Fibroblast of skin of left quadriceps (primary cell): ENCODE measurements at places on chromosomes 2 and 18.

DNA sequence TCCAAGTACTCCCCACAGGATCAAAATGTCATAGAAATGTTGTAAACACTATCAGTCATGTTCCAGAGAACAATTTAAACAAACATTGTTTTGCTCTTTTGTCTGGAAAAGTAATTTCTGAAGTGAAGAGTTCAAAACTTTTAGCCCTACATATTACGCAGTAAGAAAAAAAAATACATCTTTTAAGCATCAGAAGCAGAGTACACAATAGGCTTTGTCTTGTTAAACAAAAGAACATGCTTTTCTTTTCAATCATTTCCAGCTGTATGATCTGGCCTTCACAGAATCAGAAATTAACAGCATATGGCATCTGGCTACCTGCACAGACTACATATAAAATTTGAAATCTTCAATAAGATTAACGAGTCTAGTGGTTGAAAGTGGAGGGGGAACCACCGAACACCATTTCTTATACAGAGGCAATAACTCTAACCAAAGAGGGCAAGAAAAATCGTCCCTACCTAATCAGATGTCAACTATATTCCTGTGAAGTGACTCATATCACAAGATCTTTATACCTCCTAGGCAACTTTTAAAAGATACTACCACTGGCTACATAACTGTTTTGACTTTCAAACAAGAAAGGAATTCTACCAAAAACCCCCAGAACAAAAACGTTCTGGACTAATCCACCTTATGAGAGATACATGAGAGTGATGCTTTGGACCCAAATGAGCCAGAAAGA, 149.3 kb downstream of the EXOC6B start:
- DNase-seq = no peak

- DNase-seq = peak; percentile 68
Observed at GRCh38 chr2:43637030-43637803, at the start of gene PLEKHH2. Gene PLEKHH2, plus strand, starts transcription at chr2:43637260. Its CDS starts 7,414 bp downstream, at chr2:43644674.

DNA sequence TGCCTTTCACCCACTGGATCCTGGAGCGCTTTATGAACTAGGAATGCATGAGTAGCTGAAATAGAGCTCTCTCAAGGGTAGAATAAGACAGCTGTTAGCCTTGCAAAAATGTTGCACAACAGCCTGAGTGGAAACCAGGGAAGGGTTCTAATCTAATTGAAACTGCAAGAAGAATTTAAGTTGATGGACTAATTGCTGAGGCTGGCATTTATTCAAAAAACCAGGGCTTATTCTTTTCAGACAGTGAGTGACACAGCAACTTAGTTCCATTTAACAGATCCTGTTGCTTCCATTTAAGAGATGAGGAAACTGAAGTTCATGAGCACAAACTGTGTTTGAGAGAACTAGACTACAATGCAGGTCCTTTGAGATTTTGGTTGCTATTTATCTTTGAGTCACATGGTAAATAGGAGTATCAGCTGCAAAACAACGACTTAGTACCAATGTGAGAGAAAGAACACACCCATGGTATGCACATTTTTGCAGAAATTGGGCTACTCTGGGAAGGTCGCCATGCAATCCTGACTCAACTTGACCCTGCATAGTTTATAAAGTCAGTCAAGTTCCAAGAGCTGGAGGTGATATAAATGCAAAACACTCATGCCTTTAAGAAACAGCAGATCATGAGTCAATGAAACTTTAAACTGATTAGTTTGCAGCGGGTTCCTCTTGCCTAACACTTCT, 76.4 kb upstream of the PARD3B start:
- peak; percentile 63 for DNase-seq

DNA sequence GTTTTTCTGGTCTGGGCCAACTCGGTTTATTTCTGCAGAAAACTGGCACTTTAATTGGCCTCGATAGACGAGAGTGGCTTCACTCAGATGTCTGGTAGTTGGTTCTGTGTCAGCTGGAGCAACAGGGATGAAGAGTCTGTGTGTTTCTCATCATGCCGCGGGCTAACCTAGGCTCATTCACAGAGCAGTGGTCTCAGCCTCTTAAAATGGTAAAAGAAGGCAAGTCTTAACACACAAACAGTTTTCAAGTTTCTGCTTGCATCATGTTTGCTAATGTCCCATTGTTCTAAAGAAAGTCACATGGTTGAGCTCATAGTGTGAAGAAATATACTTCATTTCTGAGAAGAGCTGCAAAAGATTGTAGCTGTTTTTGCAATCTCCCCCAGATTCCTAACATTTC, 37.5 kb upstream of the ANXA4 start:
- no peak for DNase-seq

DNA sequence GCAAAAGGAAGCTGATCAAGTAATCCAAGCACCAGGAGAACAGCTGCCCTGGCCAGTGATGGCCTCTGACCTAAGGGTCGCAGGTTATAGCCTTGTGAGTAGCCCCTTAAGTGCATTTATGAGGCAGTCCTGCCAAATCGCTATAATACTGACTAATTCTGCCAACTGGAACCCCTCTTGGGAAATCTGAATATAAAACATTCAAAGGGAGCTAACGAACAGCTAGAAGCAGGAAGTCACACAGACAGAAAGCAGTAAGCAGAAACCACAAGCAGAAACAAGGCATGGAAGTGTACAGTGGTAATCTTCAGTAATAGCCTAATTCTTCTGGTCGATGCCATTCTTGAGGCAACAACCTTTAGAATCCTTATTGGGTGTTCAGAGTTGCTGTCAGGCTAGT, 521.3 kb downstream of the METTL4 start:
- DNase-seq = no peak

GRCh38 chr18:7541835-7542234, 25.3 kb upstream of the PTPRM start:
- DNase-seq = no peak

DNA sequence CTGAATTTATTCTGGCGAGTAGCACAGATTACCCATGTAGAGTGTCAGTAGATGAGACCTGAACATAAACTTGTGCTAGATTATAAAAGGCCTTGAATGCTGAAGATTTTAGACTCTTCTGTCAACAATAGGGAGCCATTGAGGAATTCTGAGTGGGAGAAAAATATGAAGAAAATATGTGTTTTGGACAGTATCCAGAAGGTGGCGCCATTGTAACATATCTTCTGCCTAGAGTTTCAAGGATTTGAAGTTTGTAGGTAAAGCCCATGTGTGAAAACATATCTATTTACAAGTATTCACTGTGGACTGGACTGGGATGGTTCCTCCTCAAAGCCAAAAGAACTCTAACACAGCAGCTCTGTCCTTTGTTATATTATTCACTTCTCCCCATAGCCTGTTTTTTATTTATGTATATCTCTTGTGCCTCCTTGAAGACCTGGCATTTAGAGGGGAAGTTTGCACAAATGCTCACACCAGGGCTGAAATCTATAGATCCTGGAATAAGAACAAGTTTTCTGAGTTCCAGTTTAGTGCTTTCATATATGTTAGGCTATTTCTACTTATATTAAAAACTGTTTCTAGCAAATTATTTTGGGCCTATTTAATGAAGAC, 124.9 kb downstream of the RDH14 start:
- peak; percentile 62 for DNase-seq

DNA sequence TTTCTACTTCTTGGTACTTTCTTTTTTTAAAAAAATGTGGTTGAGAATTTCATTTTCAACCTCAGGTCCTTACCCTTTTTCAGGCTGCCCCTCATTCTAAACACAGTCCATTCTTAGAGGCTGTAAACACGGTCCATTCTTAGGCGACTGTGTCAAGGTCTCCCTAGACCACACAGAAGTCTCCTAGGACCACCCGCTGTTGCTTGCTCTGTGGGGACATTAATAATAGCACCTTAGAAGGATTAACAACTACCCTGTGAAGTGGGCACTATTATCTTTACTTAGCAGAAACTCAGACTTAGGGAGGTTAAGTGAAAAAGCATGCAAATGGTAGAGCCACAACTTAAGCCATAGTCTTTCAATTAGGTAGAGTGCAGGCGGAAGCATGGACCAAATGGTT, 91.7 kb downstream of the RBMS1 start:
- DNase-seq = no peak

DNA sequence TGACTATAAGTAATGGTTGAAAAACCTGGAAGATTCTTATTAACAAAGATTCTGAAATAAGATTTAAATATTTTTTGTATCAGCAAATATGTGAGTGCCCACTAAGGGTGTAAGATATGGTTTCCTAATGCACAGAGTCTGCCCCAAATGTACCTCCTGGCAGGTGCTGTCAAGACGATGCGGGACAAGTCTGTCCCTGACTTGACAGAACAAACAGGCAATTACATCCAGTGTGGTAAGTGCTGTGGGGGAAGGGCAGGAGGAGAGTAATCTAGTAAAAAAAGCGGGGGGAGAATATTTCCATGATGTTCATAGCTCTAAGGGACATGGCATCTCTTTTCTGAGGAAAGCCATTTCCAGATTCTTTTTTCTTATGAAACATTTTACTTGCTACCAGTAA, 127.5 kb downstream of the COL4A4 start:
- DNase-seq = no peak

GRCh38 chr2:144198116-144198515, 321.8 kb downstream of the ZEB2 start:
- peak; percentile 20 for DNase-seq

GRCh38 chr2:212392043-212392442, 146.6 kb downstream of the ERBB4 start:
- no peak for DNase-seq

GRCh38 chr2:173048897-173049661, 26.6 kb upstream of the MAP3K20 start:
- peak; percentile 97 for DNase-seq

GRCh38 chr2:29317077-29317517, 201.9 kb downstream of the CLIP4 start:
- DNase-seq = no peak

DNA sequence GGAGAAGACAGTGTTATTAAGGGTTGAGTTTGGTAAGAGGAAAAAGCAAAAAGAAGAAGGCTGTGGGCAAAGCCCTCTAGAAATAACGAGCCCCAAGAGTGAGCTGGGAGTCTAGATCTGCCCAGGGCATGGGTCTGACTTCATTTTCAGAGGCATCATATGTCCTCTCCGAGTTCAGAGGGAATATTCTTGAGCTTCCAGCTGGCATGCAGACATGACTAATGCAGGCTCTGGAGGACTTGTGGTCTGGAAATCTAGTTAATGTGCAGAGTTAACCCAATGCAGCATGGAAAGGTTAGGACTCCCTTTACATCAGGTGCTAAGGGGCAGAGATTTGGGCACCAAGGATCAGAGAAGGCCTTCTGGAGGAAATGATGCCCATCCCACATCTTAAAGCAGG, 7.3 kb downstream of the ACMSD start:
- peak; percentile 14 for DNase-seq
